RPMI7951 (cell line): ENCODE measurements at places on chromosomes 3 and 15.

DNA sequence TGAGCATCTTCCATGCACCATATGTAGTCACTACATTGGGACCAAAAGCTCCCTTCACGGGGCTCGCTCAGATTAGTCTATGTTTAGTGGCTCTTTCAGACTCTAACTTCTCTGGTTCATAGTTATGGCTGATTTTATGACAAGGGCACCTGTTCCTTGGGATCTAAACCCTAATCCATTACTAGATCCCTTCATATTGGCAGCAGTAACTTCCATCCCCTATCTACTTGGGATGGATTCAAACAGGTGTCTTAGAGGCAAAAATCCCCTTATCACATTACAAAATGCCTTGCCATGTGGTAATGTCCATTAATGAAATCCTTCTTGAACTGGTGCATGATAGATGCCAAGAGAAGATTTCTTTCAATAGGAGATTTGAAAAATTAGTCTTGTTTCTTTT, 96.7 kb upstream of the TP63 start:
- DNase-seq, result no peak

DNA sequence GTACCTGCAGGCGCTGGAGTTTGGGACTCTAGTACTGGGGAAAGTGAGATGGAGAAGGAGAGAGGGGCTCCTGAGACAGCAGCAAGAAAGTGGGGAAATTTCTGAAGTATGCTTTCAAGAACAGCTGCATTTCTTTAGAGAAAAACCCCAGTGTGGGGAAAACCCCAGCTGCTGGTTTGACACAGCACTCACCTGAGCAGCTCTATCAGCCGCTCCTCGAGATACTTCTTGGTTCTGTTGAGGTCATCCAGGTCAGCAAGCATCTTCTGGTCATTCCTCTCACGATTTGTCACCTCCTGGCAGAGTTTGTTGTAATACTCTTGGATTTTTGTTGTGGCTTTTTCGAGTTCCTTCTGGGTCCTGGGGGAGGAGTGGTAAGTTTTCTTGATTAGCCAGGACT, 18.8 kb downstream of the CXCR6 start:
- DNase-seq, result no peak

GRCh38 chr3:107956991-107957900, 133.6 kb downstream of the CD47 start:
- peak; percentile 84 for DNase-seq

GRCh38 chr3:156787926-156788663, 38.1 kb upstream of the LEKR1 start:
- DNase-seq, result peak; percentile 98

GRCh38 chr3:108736821-108737220, 20.4 kb downstream of the RETNLB start:
- DNase-seq, result no peak

GRCh38 chr3:66439666-66440344, 61.0 kb downstream of the LRIG1 start:
- DNase-seq, result peak; percentile 78

DNA sequence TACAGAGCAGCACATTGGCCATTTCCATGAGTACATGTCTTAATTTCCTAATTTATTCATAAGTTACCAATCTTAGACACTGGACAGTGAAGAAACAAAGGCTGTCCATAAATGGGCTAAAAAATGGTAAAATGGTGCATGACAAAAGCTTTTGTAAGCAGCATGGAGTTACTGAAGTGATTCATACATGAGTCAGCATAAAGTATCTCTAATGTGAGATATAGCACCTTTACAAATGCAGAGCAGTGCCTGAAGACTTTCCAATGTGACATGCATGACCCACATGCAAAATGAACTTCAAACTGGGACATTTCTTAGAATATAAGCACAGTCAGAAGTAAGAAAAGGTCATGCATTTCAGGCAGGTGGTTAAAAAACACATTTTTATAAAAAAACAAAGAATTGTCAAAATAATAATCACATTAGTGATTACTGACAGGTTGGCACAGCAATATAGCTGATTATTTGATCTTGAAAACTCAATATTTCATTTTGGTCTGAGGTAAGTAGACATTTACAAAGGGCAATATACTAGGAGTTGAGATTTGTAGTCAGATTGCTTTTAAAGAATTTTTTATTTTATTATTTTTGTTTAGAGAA, 299.3 kb downstream of the PLCL2 start:
- peak; percentile 72 for DNase-seq

- peak; percentile 78 for DNase-seq
Observed at GRCh38 chr3:45182915-45183871, 37.0 kb upstream of the CDCP1 start.

DNA sequence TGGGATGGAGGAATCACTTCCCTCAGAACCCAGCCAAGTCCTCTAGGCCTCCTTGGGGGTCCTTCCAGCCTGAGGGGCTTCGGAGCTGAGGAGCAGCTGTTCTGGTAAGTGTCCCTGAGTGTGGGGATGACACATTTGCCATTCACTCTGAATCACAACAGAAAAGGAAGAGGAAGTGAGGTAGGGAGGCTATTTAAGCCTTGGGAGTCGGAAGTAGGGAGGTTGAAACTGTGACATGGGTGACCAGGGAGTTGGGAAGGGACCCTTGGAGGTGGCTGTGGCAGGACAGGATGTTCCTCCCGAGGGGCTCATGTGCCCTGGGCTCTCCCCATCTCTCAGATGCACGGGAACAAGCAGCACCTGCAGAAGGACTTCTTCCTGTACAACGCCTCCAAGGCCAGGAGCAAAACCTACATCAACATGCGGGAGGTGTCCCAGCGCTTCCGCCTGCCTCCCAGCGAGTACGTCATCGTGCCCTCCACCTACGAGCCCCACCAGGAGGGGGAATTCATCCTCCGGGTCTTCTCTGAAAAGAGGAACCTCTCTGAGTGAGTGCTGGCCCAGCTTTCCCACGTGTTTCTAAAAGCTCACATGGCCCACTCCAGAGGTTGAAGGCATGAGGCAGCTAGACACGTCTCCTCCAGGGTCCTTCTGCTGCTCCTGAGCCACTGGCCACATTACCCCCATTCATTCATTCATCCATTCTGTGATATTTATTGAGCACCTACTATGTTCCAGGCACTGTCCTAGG, 43.3 kb downstream of the CAPN3 start:
- no peak for DNase-seq

DNA sequence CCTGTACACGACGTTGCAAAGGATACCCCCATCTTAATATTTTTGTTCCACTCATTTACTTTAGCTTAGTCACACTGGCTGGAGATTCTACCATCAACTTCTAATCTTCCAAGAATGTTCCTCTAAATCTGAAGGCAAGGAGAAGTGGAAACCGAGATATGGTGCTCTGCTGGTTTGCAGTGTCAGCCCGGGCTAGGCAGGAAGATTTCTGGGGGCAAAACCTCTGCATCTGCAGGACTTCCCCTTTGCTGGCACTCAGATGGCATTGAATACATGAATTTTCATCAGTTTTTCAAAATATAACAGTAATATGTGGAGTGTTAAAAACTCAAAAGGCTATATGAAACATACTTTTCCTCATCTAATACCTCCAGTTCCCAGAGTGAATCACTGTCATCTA, 240.4 kb downstream of the RPLP1 start:
- DNase-seq, result no peak

DNA sequence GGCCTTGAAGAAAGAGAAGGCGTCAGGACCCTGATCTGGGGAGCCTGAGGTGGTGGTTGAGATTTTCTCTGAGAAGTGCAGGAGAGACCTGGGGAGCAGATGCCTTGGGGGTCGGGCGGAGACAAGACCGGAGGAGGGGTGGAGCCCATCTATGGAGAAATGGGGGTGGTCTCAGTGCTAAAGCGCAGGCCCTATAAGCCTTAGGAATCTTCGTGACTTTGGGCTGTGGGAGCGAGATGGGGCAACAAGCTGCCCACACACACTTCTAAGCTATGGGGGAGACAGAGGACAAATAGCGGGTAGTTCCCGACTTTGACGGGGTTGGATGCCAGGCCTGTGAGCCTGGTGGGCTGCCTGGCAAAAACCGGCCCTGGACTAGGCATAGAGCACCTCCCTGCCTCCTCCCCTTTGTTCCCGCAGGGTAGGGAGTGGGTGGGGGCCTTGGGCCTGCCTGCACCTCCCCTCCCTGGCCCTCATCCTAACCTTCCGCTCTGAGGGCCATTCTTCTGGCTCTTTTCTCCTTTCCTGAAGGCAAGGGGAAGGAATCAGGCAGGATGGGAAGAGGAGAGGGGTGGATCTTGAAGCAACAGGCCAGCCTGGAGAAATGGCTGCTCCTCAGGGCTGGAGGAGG, 880 bp downstream of the NISCH start:
- peak; percentile 45 for DNase-seq

- DNase-seq, result no peak
Observed at GRCh38 chr15:89360294-89360971, 25.8 kb upstream of the POLG start.

GRCh38 chr3:51712511-51712931, 5.7 kb downstream of the GRM2 start:
- no peak for DNase-seq

- DNase-seq, result no peak
Observed at GRCh38 chr3:123961508-123961856, 453 bp upstream of the CCDC14 start.

DNA sequence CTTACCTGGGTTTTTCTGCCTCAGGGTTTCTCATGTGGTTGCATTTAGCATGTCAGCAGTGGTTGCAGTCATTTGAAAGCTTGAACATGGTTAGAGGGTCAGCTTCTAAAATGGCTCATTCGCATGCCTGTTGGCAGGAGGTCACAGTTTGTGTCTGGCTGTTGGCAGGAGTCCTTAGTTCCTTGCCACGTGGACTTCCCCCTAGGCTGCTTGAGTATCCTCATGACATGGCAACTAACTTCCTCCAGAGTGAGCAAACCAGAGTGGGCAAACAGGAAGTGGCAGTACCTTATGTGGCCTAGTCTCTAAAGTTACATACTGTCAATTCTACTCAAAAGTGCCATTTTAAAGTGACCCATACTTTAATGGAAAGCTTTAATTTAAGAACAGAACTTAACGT, 3.4 kb upstream of the UNC13C start:
- no peak for DNase-seq

DNA sequence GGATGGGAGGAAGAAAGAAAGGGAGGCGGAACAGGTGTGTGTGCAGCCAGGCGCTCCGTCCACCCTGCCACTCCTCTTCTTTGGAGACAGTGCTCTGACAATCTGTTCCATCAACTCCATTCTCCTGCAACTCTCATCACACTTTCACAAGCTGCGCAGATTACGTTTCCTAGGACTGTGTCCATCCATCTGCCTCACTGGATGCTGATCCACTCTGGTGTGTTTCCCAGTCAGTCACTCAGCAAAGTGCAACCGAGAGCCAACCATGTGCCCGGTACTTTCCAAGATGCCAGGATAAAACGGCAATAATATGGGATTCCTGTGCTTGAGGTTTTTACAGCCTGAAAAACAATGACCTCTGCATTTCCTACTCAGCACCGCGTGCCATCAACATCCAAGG, 59.6 kb downstream of the SLC12A8 start:
- no peak for DNase-seq

GRCh38 chr15:83198476-83198875, 9.1 kb downstream of the HDGFL3 start:
- no peak for DNase-seq

DNA sequence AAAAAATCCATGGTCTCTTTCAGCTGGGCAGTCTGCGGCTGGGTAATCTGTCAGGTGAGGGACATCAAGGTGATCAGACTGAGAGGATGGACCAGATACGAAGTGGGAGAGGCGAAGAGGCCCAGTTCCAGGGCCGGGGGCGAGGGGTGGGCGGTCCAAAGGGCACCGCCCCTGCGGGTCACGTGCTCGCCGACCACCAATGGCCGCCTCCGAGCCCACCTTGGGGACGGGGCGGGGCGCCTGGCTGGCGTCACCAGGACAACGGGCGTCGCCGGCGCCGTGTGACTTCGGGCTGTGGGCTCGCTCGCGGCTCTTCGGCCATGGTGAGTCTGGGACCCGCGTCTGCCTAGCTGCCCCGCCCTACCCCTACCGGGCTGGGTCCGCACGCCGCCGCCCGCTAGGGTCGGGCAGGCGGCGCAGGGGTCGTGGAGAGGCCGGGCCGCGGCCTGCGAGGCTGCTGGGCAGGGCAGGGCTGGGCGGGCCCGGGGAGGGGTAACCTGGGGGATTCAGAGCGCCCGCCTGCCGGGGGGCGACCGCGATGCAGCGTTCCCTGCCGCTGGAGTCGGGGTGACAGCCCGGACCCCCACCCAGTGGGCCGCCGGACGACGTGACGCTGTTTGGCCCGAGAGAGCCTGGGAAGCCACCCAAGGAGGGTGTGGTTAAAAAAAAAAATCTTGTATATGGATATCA, at the start of gene FBXL2:
FBXL2 (plus strand) TSS at position 250 of the 690 bp plus-strand sequence; CDS start at position 321, 71 bp downstream.
- peak; percentile 75 for DNase-seq

- no peak for DNase-seq
Observed at GRCh38 chr3:156614642-156615511, 59.5 kb upstream of the TIPARP start.

- no peak for DNase-seq
Observed at GRCh38 chr3:42702982-42703694, 540 bp upstream of the HHATL start.

GRCh38 chr3:63951492-63952247, 39.5 kb upstream of the SCAANT1 start:
- DNase-seq, result no peak

DNA sequence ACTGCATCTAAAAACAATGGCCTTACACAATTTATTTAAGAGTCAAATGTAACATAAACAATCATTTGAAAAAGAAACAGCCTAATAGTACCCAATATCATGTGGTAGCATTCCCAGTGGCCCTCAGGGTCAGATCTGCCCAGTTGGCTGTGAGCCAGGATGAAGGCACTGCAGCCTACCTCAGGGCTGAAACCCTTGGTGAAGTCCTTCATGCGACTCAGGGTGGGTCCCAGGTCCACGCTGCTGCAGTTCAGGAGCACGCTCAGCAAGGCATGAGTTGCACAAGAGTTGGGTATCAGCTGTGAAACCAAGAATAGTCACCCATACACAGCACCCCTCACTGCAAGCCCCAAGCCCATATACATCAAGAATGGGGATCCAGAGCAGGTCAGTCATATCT, 37.1 kb downstream of the SEMA3G start:
- DNase-seq, result no peak

- DNase-seq, result no peak
Observed at GRCh38 chr3:174342171-174342570, 517.0 kb upstream of the NAALADL2 start.

DNA sequence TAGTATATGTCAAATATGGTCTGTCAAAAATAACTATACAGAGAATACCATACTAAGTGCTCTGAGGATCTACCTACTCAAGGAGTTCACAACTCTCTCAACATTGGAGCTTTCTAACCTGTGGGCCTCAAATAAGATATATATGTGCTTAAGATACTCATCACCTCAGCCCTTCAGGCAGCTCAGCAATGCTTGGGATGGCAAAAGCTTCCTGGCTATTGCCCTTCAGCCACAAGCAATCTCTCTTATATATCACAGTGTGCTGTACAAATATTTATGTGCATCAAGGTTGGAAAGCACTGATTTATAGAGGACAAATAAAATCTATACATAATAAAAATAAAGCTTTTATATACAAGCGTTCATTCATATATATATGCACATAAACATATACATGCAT, 40.3 kb downstream of the ICE2 start:
- DNase-seq, result no peak

GRCh38 chr3:6551165-6551564, 309.8 kb upstream of the GRM7 start:
- no peak for DNase-seq
